ENCODE measurements at places on chromosomes 7 and 10.

DNA sequence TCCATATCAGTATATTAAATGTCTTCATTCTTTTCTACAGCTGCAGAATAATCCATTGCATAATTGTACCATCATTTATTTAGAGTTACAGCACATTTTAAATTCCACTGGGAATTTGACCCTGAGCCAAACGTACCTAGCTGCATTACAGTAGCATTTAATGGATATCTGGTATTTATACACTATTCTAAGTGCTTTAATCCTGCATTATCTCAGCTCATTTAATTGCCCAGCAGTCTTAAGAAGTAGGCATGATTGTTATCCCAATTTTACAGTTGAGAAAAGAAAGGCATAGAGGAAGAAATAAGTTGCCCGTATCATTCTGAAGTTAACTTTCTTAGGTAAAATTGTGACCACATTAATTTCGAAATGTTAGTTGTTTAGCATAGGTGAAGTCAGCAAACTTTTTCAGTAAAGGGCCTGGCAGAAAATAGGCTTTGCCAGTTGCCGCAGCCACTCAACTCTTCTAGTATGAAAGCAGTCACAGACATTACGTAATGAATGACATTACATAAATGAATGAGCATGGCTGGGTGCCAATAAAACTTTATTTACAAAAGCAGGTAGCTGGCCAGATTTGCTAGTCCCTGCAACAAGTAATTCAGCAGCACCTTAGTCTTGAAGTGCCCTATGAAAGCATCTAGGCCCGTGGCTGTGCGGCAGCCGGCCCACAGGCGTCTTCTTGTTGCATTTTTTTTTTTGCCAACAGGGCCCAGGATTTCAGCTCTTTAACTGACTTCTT is 30.0 kb downstream of the GUSB start:
- H3K27ac ChIP-seq = peak overlapping the region; percentile 56
- 0 out of 2 replicates have a peak, but pooled peaks cover 4% of the 10 kb centered on the region for H3K4me1 ChIP-seq
- no peak overlapping the region for H3K4me3 ChIP-seq
- DNase-seq = peak; percentile 79

GRCh38 chr10:128178302-128178958 is 52.2 kb upstream of the MKI67 start:
- no peaks in the 10 kb centered on the region for H3K4me1 ChIP-seq
- H3K36me3 ChIP-seq = no peaks in the 10 kb centered on the region
- H3K27me3 ChIP-seq = no peaks in the 10 kb centered on the region
- no peak overlapping the region for H3K27ac ChIP-seq
- H3K4me3 ChIP-seq = no peak overlapping the region
- peak; percentile 60 for DNase-seq

- no peaks in the 10 kb centered on the region for H3K4me1 ChIP-seq
- H3K36me3 ChIP-seq = no peaks in the 10 kb centered on the region
- no peak overlapping the region for H3K4me3 ChIP-seq
- no peaks in the 10 kb centered on the region for H3K27me3 ChIP-seq
Observed at GRCh38 chr10:77168861-77169260, 468.7 kb downstream of the KCNMA1 start.

- peaks cover 7% of the 10 kb centered on the region for H3K4me1 ChIP-seq
- H3K4me3 ChIP-seq = no peak overlapping the region
- DNase-seq = no peak
- no peaks in the 10 kb centered on the region for H3K27me3 ChIP-seq
Observed at GRCh38 chr10:97531401-97531986, 32.8 kb downstream of the UBTD1 start.

GRCh38 chr10:4390219-4390618 is 435.8 kb upstream of the AKR1E2 start:
- H3K36me3 ChIP-seq = no peaks in the 10 kb centered on the region
- H3K4me3 ChIP-seq = no peak overlapping the region
- DNase-seq = no peak
- H3K4me1 ChIP-seq = no peaks in the 10 kb centered on the region

DNA sequence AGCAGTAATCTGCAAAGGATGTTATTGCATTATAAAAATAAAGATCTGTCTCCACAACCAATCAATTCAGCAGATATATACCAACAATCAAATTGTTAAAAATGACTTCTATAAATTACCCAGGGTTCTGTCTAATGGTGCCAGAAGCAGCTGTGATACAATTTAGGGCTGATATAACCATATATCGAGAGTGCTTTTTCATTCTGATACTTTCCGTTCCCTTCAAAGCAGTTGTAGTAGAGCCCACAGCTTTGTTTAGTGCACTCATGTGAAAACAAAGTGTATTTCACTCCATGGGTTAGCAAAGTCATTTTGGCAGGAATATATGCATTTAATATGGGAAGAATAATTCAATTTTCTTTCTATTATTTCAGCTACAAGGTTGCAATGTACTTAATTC is 83.1 kb upstream of the CHCHD3 start:
- H3K4me1 ChIP-seq = no peaks in the 10 kb centered on the region
- no peaks in the 10 kb centered on the region for H3K36me3 ChIP-seq
- no peak for DNase-seq
- no peak overlapping the region for H3K4me3 ChIP-seq
- no peaks in the 10 kb centered on the region for H3K27me3 ChIP-seq
- no peak overlapping the region for H3K27ac ChIP-seq

DNA sequence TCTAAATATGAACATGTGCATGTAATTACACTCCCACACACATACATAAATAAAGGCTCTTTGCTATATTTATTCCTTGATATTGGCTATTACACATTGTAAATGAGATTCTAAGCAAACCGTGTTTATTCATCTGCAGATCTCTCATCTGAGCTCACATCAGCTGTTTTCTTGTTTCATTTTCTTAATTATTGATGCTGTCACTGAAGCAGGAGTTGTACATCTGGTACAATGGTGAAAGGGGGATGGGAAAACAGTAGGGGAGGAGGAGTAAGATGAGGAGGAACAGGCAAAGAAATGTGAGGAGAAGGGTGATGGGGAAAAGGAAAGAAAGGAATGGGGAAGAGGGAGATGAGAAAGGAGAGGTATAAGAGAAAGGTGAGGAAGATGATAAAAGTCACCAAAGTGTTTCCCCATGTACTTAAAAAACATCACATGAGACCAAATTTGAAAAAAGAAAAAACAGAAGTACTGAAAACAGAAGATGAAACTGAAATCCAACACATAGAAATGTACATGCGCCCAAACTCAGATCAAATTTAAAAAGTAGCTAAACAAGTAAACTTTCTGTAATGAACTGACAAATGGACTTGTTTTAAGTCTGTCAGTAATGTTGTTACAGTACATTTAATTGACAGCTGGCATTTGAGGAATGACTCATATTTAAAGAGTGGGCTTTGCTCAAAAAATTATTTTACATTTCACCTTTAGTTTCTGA is 472.2 kb downstream of the ARL4A start:
- H3K36me3 ChIP-seq = no peaks in the 10 kb centered on the region
- H3K4me1 ChIP-seq = peaks cover 10% of the 10 kb centered on the region
- H3K27ac ChIP-seq = peak overlapping the region; percentile 6
- H3K4me3 ChIP-seq = no peak overlapping the region
- H3K27me3 ChIP-seq = no peaks in the 10 kb centered on the region
- DNase-seq = no peak
